ENCODE measurements at places on chromosomes 5 and 9.

- no peak for DNase-seq
Measured at GRCh38 chr9:121563425-121563824, 63.8 kb upstream of the GGTA1 start.

- no peak for DNase-seq
Measured at GRCh38 chr5:109273594-109273993, 136.2 kb downstream of the PJA2 start.

- DNase-seq, result no peak
Measured at GRCh38 chr9:134174073-134174449, 9.7 kb upstream of the RNU6ATAC start.

GRCh38 chr5:37717613-37718431, 122.0 kb downstream of the GDNF start:
- peak; percentile 7 for DNase-seq

GRCh38 chr9:17905781-17906175, 326.9 kb downstream of the SH3GL2 start:
- DNase-seq, result no peak

DNA sequence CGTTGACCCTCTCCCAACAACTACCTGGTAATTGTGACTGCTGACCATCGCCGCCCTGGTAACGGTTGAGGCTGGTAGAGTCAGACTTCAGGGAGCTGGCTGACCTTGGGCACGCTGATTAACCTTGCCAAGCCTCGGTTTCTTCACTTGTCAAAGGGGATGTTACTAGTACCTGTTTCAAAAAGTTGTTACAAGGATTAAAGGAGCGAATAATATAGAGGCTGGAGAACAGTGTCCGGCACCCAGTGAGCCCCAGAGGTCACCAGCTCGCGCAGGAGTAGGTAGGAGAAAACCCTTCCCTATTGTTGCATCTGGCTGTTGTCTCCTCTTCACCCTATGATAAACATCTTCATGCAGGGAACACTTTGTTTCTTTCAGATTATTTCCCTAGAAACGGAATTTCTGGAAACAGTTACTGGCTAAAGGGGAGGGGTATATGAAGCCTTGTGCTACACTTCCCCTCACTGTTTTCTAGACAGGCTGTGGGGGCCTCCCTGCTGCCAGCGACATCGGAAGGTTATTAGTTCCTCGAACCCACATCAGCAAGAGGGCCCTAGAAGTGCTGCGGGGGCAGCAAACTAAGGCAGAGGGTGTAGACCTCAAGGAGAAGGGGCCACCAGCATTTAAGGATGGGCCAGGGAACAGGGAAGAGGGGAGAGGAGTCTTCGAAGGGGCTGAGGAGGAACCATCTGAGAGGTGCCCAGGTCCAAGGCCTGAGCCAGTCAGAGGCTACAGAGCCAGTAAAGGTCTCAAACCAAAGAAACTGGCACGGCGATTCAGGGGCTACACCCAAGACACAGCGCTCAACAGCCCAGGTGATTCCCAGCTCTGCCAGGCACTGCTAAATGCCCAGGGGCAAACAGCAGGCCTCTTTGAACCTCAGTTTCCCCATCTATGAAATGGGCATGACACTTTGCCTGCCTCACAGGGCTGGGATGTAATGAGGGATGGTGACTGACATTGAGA, 37.6 kb downstream of the HRH2 start:
- DNase-seq, result no peak

DNA sequence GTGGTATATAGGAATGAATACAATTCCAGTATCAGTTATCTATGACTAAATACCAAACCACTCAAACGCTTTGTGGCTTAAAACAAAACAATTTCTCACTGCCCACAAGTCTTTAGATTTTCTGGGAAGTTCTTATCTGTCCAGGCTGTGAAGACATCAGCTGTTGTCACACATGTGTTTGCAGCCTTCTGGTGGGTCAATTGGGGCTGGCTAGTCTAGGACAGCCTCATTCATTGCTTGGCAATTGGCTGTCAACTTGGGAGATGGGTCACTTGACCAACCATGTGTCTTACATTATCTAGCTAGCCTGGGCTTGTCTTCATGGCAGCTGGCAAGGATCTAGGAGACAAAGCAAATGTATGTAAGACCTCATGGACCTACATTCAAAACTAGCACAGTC, 53.8 kb upstream of the PAPPA start:
- no peak for DNase-seq

GRCh38 chr5:112641515-112642110, 96.1 kb upstream of the APC start:
- DNase-seq, result no peak

Data from NCI-H1048 (cell line).